ENCODE measurements at places on chromosomes 16 and 17.

DNA sequence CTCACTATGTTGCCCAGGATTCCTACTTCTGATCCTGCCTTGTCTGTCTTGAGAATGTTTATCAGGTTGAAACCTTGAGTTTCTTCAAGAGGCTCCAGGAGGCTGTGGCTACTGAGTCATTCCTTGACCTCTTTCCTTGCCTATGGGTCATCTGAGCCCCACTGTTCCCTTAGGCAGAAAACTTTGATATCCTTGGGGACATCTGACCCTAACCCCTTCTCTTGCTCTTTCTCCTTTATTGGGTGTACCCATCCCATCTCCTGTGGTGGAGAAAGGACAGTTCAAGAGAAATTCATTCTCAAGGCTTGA is 12.5 kb downstream of the ARL4D start:
- no peak for DNase-seq

GRCh38 chr17:55437159-55437605 is 15.5 kb upstream of the MMD start:
- DNase-seq: no peak

DNA sequence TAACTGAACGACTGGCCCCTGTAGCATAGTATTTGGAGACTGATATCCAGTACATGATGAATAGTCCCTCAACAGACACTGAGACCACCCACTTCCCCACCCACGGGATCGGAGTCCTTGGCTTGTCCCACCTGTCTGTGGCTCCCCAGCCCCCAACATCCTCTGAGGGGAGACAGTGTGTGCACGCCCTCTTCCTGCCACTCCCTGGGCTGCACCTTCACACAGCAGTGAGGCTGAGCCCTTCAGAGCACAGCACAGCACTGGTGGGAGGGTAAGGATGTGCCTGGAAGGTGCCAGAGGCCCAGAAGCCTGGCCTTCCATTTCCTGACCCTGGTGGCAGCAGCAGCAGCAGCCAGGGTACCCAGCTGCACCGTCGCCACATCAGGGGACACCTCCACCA is 11.0 kb downstream of the DNASE1 start:
- peak; percentile 32 for DNase-seq

- no peak for DNase-seq
Observed at GRCh38 chr17:80497726-80498241, 21.4 kb upstream of the NPTX1 start.

GRCh38 chr16:89288577-89288844 is 71.0 kb downstream of the ZNF778 start:
- no peak for DNase-seq

GRCh38 chr17:1146561-1147265 is 33.1 kb downstream of the ABR start:
- no peak for DNase-seq

DNA sequence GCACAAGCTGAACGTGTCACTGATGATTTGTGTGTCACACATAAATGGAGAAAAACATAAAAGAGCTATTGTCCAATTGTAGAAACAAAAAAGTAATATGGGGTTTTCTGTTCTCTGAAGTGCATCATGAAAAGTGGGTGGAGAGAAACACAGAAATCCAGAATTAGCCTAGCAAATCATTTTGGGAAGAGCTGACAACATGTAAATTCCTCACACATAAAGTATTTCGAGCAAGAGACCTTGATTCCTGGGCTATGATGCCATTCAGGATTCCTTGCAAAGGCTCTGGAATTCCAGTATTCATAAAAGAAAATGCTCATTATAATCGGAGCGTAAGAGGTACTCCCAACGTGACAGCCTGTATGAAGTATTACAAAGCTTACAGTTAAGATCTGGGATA is 1.1 kb downstream of the DCUN1D3 start:
- DNase-seq: no peak

DNA sequence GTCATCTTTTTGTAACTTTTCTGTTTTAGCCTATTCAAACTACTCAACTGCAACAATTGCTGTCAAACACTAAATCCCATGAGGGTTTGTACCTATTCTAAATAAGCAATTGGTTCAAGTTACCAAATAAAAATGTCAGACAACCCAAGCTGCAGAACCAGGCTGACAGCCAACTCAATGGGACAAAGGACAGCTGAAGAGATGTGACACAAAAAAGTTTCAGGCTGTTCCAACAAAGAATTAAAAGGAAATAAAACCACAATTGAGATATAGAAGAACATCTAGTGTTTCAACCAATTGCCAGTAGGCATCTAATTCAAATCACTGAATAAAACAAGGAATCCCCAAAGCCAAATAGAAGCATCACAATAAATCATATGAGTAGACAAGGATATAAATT is 49.3 kb downstream of the GRB7 start:
- DNase-seq: no peak

DNA sequence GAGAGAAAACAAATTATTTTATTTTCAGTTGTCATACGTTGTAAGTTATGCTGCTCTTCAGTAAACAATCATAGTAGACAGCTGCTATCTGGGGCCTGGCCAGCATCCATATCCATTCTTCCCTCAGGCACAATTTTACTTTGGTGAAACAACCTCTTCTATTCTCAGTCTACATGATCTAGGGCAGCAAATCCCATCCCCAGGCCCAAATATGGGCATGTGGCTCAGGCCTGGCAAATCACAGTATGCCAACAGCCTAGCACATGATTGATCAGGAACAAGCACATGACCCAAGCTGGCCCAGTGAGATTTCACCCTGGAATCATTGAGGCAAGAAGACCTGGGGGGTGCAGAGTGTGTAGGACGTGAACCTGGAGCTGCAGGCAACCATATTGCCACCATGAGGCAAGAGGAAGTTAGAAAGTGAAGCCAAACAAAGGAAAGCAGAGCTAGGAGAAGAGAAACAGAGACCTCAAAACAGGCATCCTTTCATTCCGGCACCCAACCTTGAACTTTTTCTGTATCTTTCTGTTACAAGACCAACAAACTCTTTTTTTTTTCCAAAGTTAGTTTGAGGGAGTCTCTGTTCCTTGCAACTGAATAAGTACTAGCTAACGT is 10.3 kb upstream of the ABCC12 start:
- no peak for DNase-seq

DNA sequence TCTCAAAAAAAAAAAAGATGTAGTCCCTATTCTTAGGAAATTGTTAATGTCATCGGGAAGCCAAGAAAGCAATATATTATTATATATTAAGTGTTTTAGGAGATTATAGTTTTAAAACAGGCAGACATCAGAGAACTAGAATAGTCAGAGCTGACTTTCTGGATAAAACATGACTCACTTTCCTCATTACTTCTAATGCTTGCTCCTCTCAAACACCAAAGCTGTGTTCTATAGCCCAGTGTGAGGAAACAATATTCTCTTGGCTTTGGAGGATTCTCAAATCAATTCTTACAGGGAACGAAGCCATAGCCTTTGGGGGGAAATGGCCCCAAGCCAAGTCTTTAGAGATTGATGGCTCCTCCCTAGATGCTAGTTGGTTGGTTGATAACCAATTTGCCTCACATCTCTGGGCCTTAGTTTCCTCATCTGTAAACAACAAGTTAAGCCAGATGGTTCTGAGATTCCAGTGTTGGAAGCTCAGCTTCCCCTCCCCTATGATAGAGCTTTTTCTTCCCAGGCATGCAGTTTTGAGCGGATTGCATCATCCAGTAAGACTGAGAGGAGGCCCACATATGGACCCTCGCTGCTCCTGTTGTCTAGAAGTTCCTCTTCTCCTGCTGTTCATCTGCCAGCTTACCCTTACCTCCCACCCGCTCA is 12.4 kb downstream of the NMT1 start:
- DNase-seq: no peak

DNA sequence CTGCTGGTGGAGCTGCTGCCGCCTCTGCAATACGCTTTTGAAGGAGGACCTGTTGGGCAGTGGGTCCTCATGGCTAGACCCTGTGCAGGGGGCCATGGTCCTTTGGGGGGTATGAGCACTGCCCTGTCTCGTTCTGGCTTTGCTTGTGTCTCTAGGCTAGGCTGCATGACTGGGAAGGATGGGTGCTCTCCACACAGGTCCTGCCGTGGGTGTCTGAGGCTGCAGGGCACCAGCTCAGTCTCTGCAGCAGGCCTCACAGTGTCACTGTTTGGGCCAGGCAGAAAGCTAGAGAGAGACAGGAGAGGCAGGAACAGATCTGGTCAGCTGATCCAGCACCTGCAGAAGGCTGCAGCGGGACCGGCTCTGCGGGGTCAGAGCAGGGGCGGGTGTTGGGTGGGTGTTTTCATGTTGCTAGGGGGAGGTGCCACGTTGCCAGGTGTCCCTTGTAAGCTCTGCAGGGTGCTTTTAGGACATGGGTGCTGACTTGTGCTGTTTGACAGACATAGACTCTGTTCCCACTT is 111.4 kb downstream of the SNX29 start:
- peak; percentile 26 for DNase-seq

DNA sequence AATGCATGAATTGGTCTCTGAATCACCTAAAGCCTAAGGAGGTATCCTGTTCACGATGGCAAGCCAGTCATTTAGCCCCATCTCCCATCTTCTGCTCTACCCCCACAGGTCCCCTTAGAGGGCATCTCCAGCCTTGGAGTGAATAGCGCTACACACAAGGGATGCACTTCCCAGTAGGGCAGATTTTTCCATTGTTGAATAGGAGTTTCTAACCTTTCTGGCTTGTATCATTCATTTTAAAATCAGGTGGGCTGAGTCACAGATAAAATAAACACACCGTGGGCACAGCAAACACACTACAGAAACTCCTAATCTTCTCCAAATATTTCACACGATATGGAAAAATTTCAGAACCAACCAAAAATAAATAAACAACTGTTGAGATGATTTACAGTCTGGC is 201.2 kb upstream of the NOG start:
- DNase-seq: no peak

- no peak for DNase-seq
Observed at GRCh38 chr16:79808731-79809130, 208.2 kb upstream of the MAF start.

GRCh38 chr17:83194761-83195329 is 115.4 kb downstream of the METRNL start:
- no peak for DNase-seq

- no peak for DNase-seq
Observed at GRCh38 chr16:79444572-79444971, 156.0 kb downstream of the MAF start.

DNA sequence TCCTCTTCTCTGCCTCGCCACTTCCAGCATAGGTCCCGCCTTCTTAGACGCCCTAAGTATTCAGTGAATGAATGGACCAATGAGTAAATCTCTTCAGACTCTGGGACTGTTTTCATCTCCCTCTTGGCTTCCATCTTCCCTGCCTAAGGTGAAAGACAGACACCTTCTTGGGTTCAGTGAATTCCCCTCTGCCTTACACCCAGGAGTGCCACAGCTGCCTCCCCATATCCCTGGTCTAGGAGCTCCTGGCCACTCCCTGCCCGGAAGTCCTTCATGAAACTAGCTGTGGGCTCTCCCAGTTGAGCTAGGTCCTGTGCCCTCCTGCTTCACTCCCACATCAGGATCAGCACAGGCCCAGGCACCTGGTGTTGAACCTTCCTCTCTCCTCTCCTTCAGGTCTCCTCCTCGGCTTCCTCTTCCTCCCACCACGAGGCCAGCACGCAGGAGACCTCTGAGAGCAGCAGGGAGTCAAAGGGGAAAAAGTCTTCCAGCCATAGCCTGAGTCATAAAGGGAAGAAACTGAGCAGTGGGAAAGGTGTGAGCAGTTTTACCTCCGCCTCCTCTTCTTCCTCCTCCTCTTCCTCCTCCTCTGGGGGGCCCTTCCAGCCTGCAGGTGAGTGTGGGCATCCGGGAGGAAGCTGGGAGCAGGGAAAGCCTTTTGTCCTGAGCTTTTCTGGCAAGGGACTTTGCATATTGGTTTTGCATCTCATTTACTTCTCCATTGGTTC is 10.3 kb downstream of the MLLT6 start:
- no peak for DNase-seq

DNA sequence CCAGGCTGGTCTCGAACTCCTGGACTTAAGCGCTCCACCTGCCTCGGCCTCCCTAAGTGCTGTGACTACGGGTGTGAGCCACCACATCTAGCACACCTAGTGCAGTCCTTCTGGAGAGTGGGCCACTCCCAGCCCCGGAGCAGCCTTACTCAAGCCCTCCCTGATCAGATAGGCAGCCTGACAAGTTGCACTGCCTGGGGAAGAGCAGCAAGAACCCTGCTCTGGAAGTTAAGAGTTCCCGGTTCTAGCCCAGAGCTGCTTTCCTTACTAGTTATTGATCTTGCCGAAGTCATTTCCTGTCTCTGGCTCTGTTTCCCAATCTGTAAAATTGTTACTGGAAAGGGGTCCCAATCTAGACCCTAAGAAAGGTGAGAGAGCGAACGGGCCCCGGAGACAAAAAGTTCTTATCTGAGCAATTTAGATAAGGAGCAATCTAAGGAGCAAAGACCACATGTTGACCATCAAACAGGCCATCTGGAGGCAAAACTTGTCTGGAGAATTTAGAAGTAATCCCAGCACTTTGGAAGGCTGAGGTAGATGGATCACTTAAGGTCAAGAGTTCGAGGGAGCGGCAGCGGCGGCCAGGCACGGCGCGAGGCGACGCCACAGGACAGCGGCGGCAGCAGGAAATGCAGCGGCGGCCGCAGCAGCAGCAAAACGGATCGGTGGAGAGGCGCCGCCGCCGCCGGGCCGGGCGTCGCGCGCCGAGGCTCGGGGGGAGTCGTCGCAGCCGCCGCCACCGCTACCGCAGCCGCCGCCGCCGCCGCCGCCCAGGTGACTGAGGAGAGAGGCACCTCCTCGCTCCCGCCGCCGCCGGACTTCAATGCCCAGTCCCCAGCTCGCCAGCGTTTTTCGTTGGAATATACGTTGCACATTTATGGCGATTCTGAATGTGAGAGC is 4.3 kb upstream of the NAGLU start:
- peak; percentile 67 for DNase-seq

DNA sequence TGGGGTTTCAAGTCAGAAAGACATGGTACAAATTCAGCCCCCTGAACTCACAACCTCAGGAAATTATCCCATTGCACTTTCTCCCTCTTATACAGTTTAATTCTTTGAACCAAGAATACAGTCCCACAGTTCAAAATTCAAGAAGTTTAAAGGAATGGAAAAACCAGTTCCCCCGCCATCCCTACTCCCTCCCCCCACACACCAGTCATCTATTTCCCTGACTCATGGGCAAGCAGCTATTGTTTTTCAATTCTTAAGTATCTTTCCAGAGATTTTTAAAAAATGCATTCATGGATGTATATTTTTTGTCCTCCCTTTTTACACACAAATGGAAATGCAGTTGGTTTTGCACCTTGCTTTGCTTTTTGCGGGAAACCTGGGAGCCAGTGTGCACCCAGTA is 7.3 kb downstream of the SYCE1L start:
- DNase-seq: no peak

DNA sequence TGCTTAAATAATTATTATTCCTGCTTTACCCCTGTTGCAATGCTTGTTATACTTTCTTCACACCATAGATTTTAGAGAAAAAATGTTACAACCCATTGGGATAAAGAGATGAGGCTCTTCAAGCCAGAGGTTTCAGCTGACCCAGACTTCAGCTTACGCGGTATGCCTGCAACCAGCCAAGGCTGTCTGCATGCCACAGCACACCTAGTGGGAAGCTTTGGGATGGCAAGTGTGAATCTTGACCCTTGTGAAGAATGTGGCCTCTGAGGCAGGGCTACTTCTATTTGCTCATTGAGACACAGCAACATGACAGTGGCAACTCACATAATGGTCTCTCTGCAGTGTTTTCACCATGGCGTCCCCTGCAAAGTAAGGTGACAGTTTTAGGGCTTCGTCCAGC is 193.9 kb upstream of the PIRT start:
- DNase-seq: no peak

Data from activated naive CD8-positive, alpha-beta T cell treated with anti-CD3 and anti-CD28 coated beads for 36 hours (primary cell).